Activated CD4-positive, alpha-beta memory T cell treated with anti-CD3 and anti-CD28 coated beads for 36 hours (primary cell): ENCODE measurements at places on chromosomes 2 and 18. TPM values are rescaled to one million over a fixed set of nuclear protein-coding genes. Genes with fewer than 3 reads are reported as not detected.

DNA sequence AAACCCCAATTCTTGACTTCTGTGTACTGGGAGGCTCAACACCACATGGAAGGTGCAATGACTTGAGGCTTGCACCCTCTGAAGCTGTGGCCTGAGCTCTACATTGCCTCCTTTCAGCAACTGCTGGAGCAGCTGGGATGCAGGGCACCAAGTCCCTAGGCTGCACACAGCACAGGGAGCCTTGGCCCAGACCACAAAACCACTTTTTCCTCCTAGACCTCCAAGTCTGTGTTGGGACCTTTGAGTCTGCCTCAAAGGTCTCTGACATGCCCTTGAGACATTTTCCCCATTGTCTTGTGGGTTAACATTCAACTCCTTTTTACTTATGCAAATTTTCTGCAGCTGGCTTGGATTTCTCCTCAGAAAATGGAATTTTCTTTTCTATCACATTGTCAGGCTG, 62.6 kb upstream of the KCNE4 start:
- no peak for DNase-seq

- DNase-seq, result no peak
These were observed 92.8 kb downstream of the HDAC4 start for GRCh38 chr2:239307921-239308613.

DNA sequence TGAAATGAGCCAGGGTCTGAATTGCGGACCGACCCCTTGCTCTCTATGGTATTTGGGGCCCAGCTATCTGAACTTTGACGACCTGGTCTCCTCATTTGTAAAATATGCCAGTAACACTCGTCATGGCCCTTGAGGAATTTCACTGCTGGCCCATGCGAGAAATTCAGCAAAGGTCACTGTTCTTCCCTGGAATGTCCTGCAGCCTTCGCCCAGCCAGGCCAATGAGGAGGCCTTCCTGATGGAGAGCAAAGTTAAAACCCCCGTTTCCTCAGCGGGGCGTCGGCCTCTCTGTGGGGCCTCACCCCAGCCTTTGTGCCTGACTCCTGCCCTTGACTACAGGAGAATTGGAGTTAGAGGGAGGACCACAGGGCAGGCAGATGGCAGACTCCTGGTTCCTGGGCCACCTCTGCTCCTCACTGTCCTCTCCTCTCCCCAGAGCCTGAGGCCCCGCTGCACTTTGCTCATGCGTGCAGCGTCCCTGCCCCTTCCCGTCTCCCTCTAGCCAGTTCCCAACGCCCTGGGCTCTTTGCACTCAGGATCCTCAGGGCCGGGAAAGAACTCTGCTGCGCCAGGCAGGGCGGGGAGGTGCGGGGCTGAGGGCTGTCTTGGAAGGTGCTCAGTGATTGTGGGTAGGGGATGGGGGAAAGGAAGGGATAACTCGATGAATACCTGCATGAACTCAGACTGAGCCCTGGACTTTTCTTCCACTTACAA, 257.0 kb upstream of the RAB6C start:
- DNase-seq, result no peak

DNA sequence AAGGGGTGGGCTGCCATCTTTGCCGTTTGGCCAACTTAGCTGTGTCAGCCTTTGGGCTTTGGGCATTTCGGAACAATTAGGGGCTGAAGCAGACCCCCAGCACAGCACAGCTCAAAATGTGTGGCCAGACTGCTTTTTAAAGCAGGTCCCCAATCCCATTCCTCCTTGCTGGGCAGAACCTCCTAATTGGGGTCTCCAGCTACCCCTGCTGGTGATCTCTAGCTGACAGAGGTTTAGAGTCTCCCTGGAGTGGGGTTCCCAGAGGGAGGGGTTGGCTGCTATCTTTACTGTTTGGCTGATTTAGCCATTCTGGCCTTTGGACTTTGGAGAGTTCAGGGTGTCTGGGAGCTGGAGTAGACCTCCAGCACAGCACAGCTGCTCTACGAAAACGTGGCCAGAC, 71.5 kb upstream of the LHCGR start:
- no peak for DNase-seq

GRCh38 chr2:168716839-168717238, 85.6 kb upstream of the NOSTRIN start:
- no peak for DNase-seq

DNA sequence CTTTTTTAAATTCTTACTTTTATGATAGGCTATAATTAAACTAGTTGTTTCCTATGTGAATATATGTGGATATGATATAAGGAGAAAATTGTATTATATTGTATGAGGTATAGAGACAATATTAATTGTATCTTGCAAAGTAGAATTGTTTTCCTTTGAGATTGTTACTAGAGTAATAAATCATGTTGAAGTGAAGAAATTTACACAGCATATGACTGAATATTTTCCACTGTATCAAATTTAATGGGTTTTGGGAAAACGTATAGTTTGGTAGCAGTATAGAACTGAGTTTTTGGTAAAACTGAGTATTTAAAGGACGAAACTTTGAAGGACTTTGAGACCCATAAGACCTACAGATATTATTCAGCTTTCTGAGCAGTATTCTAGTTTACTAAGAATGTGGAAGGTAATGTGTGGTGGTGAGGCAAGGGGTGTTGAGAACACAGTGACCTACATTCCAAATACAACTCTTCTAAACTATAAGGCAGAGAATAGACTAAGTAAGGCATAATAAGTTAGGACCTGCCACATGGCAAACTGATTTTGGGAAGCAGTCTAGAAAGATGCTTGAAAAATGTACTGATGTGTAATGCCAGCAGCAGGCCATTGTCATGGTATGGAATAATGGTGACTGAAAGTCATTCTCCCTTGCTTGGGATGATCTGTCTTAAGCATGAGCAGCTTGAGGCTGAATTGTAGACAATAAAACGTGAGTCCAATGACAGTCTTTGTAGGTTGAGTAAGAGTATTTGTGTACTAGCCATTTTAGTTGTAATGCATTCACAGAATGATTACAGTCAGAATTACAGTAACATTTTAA, 29.6 kb downstream of the PKP4 start:
- DNase-seq, result no peak

GRCh38 chr2:121539750-121540469, 9.2 kb downstream of the RNU4ATAC start:
- no peak for DNase-seq

Gene CNDP1
- not detected for total RNA-seq

Gene APCDD1
- total RNA-seq, result not detected

Gene CYTIP
- total RNA-seq, result 369 TPM
